Mesothelial cell of epicardium (in vitro differentiated cells): ENCODE measurements at places on chromosomes 2 and 18. TPM values are rescaled to one million over a fixed set of nuclear protein-coding genes. Genes with fewer than 3 reads are reported as not detected.

The C2orf66 gene
- 0.18 to 0.44 TPM (median 0.27 TPM) in 3 replicates for total RNA-seq

The CD8B gene
- 0.24 TPM in 1 of 3 replicates, not detected in the others for total RNA-seq

The REEP1 gene
- 1.1 to 1.9 TPM (median 1.8 TPM) in 3 replicates for total RNA-seq

The KIF3C gene
- total RNA-seq, result 31.9 to 39.5 TPM (median 39.5 TPM) in 3 replicates

The DNAH6 gene
- total RNA-seq, result 0.54 to 1.3 TPM (median 1.1 TPM) in 3 replicates

The LOXHD1 gene
- total RNA-seq, result 0.07 to 0.14 TPM in 2 of 3 replicates, not detected in the other

The UGT1A3 gene
- not detected in 3 replicates for total RNA-seq

The ATF2 gene
- total RNA-seq, result 60.6 to 70.3 TPM (median 62.7 TPM) in 3 replicates

The GBX2 gene
- 0.40 to 1.1 TPM (median 0.79 TPM) in 3 replicates for total RNA-seq

The ARHGAP28 gene
- total RNA-seq, result 153 to 161 TPM (median 159 TPM) in 3 replicates

The LHCGR gene
- total RNA-seq, result 0.13 TPM in 1 of 3 replicates, not detected in the others

The AQP4 gene
- 0.34 to 0.51 TPM (median 0.51 TPM) in 3 replicates for total RNA-seq

The CRYGC gene
- total RNA-seq, result not detected in 3 replicates

The PLCD4 gene
- 1.0 to 1.5 TPM (median 1.3 TPM) in 3 replicates for total RNA-seq

The DNAJC5G gene
- total RNA-seq, result 0.18 to 0.27 TPM in 2 of 3 replicates, not detected in the other

The BCS1L gene
- total RNA-seq, result 36.0 to 39.4 TPM (median 37.8 TPM) in 3 replicates

The RIT2 gene
- total RNA-seq, result 0.57 TPM in 1 of 3 replicates, not detected in the others

The CNDP1 gene
- 0.40 to 0.75 TPM (median 0.41 TPM) in 3 replicates for total RNA-seq

The POLR1A gene
- total RNA-seq, result 59.8 to 64.4 TPM (median 61.6 TPM) in 3 replicates

The MC2R gene
- not detected in 3 replicates for total RNA-seq

The BARD1 gene
- 22.9 to 25.0 TPM (median 24.5 TPM) in 3 replicates for total RNA-seq

The GALNT13 gene
- total RNA-seq, result 15.8 to 18.4 TPM (median 16.1 TPM) in 3 replicates

The FEZ2 gene
- 60.4 to 64.6 TPM (median 64.5 TPM) in 3 replicates for total RNA-seq

The FBXO41 gene
- total RNA-seq, result 7.6 to 8.1 TPM (median 7.8 TPM) in 3 replicates

The FHL2 gene
- 32.3 to 37.9 TPM (median 36.4 TPM) in 3 replicates for total RNA-seq

The KATNAL2 gene
- total RNA-seq, result 7.0 to 8.9 TPM (median 8.9 TPM) in 3 replicates

The IL36G gene
- not detected in 3 replicates for total RNA-seq

The AP1S3 gene
- total RNA-seq, result 18.0 to 23.2 TPM (median 18.5 TPM) in 3 replicates

The C2orf78 gene
- not detected in 3 replicates for total RNA-seq

The POTEI gene
- total RNA-seq, result 7.0 to 7.3 TPM (median 7.1 TPM) in 3 replicates

The FTCDNL1 gene
- total RNA-seq, result 1.5 to 2.1 TPM (median 1.5 TPM) in 3 replicates

The LOXL3 gene
- total RNA-seq, result 20.3 to 26.7 TPM (median 21.9 TPM) in 3 replicates

The BMP10 gene
- total RNA-seq, result 0.13 TPM in 1 of 3 replicates, not detected in the others

The KCNG3 gene
- total RNA-seq, result 0.09 to 0.27 TPM (median 0.18 TPM) in 3 replicates

The FAM237A gene
- not detected in 3 replicates for total RNA-seq

The RRM2 gene
- 30.8 to 35.7 TPM (median 32.7 TPM) in 3 replicates for total RNA-seq

The TRIB2 gene
- 21.1 to 25.4 TPM (median 23.7 TPM) in 3 replicates for total RNA-seq

The OXER1 gene
- total RNA-seq, result 6.9 to 7.5 TPM (median 7.2 TPM) in 3 replicates

The ACADL gene
- 13.0 to 13.2 TPM (median 13.0 TPM) in 3 replicates for total RNA-seq

The SCYGR4 gene
- total RNA-seq, result not detected in 3 replicates

The ADAM23 gene
- total RNA-seq, result 6.9 to 8.6 TPM (median 8.5 TPM) in 3 replicates

The SNORC gene
- 3.4 to 6.0 TPM (median 4.1 TPM) in 3 replicates for total RNA-seq

The IL37 gene
- total RNA-seq, result not detected in 3 replicates

The MBP gene
- total RNA-seq, result 19.1 to 20.8 TPM (median 20.6 TPM) in 3 replicates

The STAT1 gene
- total RNA-seq, result 100 to 106 TPM (median 100 TPM) in 3 replicates

The CCDC121 gene
- total RNA-seq, result 4.6 to 5.2 TPM (median 4.9 TPM) in 3 replicates

The MOGAT1 gene
- not detected in 3 replicates for total RNA-seq

The EDAR gene
- 5.1 to 6.6 TPM (median 5.5 TPM) in 3 replicates for total RNA-seq

The IGFBP2 gene
- 376 to 409 TPM (median 381 TPM) in 3 replicates for total RNA-seq

The BBS5 gene
- 10.2 to 11.4 TPM (median 10.8 TPM) in 3 replicates for total RNA-seq

The RFTN2 gene
- 7.7 to 9.9 TPM (median 9.7 TPM) in 3 replicates for total RNA-seq

The CNRIP1 gene
- 4.9 to 5.6 TPM (median 5.2 TPM) in 3 replicates for total RNA-seq

The RBBP8 gene
- total RNA-seq, result 29.4 to 31.6 TPM (median 29.8 TPM) in 3 replicates

The DLX1 gene
- 5.1 to 5.9 TPM (median 5.1 TPM) in 3 replicates for total RNA-seq

The FBXO11 gene
- total RNA-seq, result 91.4 to 102 TPM (median 96.6 TPM) in 3 replicates
